Frontal cortex (tissue), 4 donors: ENCODE measurements at places on chromosomes 6 and 20.

DNA sequence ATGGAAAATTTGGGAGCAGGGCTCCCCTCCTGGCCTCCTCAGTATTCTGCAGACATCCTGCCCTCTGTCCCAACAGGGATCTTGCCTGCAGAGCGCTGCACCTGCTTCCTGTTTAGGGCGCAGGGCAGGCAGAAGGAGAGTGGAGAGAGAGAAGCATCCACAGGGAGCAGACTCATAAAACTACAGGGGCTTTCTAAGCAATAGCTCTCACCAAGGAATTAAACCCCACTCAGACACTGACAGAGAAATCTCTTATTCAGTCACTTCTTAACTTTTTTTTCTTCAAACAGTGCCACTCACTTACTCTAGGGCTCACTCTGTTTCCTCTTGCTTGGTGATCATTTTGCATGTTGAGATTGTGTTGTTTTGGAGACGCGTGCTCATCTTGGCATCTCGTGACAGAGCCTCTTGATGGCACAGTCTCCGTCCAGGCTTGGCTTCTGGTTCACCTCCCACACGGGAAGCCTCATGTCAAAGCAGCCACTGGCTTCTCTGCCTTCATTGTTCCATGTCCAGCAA, 153.1 kb upstream of the INSM1 start:
- DNase-seq, result no peak

GRCh38 chr6:52063584-52064344, 23.6 kb downstream of the PKHD1 start:
- no peak for DNase-seq

GRCh38 chr6:31850765-31851484, 11.7 kb downstream of the NEU1 start:
- DNase-seq, result no peak

DNA sequence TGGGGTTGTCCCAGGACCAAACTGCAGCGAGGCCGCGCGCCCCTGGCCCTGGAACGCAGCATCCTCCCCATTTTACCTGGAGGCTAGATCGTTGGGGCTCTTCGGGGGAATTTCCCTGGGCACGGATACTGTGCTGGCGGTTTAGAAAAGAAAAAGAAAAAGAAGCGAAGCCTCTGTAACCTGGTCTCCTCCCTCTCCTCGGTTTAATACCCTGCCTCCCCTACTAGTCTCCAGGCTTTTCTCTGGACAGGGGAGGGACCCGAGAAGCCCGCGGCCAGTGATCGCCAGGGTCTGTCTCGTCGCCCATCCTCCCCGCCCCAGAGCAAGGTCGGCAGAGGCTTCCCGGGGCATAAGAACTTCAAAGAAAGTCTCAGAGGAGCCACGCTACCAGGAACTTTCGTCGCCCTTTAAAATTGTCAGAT, 6.1 kb upstream of the LAMP5 start:
- DNase-seq, result no peak
